ENCODE measurements at places on chromosomes 2 and 18.
A peak's percentile ranks its signal among the peaks of the same experiment; 100 is the strongest.

DNA sequence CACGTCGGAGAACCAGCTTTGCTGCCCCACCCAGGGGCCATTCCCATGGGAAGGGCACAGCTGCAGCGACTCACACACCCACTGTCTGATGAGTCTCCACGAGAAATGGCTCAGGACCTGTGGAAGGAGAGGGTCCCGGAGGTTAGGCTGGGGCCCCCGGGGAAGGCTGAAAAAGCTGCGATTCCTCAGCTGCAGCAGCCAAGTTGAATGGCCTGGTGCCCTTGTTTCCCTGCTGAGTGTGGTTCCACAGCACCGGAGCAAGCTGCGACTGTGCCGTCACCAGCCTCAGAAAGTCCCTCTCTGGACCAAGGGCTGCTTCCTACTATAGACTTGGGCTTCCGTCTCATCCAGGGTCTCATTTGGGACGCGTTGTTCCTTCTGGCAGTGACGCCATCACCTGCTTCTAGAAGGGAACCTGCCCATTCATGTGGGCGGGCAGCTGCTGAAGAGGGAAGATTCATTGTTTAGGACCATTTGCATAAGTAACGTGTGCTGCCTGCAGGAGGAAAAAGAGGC is 180.2 kb downstream of the INHBB start:
- DNase-seq, result no peak

GRCh38 chr18:36828157-36828629 is 609 bp downstream of the TPGS2 start:
- peak; percentile 72 for DNase-seq

- peak; percentile 81 for DNase-seq
Observed at GRCh38 chr2:176111309-176111663, 4.2 kb downstream of the HOXD11 start.

GRCh38 chr2:111966241-111966640 is 67.8 kb downstream of the MERTK start:
- DNase-seq, result no peak

- DNase-seq, result no peak
Observed at GRCh38 chr2:47414682-47415458, 11.9 kb downstream of the MSH2 start.

- no peak for DNase-seq
Observed at GRCh38 chr18:38961880-38962279, 1396.3 kb upstream of the CELF4 start.

DNA sequence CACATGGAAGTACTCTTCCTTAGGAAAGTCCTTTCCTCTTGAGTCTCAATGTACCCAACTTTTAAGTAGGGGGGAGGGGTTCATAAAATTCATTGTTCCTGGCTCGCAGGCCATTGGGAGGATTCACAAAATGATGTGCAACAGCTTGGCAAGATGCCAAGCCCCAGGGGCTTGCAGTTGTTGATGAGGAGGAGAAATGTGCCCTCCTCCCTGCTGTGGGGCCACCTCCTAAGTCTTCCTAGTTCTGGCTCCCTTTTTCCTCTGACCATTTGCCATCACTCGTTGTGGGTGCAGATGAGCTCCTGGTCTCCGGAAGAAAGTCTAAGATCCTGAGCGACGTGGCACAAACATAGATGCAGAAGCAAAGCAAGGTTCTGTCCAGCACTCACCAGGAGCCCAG is 435.4 kb downstream of the EIPR1 start:
- no peak for DNase-seq

- DNase-seq, result no peak
Observed at GRCh38 chr2:210946395-210946794, 390.0 kb downstream of the CPS1 start.

- peak; percentile 46 for DNase-seq
Observed at GRCh38 chr2:30373881-30374302, 73.2 kb upstream of the LCLAT1 start.

- DNase-seq, result peak; percentile 3
Observed at GRCh38 chr18:10297086-10297485, 157.3 kb upstream of the APCDD1 start.

DNA sequence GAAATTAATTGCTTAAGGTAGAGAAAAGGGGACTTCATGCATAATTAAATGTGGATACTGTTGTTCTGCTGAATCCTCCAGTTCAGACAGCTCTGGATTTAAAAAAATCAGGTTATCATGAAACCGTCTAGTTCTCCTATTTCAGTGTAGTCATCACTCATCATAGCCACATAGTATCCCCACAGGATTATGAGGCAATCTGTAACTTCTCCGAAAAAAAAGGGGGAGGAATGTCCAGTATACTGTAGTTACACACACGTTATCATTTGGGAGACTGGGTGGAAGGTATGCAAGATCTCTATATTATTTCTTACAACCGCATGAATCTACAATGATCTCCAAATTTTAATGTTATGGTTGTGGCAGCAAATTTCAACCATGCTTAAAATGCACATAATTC is 114.0 kb downstream of the HIBCH start:
- DNase-seq, result no peak

DNA sequence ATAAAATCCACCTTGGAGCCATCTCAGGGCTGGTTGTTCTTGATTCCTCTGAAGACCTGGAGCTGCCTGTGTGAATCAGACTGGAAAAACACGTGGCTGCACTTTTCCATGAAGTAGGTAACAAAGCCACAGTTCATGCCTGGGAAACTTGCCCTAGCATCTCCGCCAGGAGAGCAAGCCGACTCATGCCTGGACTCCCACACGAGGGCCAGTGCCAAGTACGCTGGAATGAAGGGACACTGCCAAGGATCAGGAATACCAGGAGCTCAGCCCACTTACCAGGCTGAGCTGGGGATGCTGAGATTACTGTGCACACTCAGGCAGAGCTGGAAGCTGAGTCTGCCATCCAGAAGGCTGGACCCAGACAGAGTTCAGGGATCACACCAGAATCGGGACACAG is 10.9 kb upstream of the FHL2 start:
- peak; percentile 97 for DNase-seq

- DNase-seq, result no peak
Observed at GRCh38 chr18:37873416-37873815, 307.8 kb upstream of the CELF4 start.

- peak; percentile 50 for DNase-seq
Observed at GRCh38 chr18:43932140-43932539, 654.9 kb upstream of the SYT4 start.

DNA sequence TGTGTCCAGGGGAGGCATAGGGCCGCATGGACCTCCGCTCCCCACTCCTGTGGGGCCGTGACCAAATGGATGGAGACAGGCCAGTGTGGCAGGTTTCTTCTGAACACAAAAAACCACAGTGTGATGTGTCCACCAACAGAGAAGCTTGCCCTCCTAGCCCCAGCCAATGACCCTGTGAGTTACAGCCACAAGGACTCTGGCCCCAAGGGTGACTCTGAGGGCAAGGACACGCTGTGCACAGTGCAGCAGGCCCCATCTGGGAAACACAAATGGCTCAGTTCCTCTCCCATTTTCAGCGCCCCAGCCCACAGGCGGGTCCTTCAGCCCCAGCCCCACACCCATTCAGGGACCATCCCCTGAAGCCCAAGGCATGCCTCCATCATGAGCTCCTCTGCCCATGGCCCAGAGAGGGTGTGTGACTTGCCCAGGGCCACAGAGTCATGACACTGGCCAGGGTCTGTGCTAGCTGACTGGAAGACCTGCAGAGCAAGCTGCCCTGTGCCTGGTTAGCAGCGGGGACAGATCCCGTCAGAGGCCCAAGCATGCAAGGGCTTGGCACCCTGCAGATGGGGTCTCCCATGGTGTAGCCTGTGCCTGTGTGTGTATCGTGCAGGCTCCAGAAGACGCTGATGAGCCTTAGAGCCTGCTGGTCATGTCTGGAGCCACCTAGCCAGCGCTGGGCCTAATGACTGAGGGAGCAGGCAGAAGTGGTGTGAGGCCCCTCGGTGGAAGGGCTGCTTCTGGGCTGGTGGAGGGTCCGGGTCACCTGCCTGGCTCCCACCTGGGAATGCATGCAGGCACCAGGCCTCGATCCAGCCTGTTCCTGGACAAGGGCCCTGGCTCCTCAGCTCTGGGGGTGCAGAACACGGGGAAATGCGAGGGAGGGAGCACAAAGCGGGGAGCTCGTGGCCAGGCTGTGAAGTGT is 47.7 kb downstream of the HS6ST1 start:
- no peak for DNase-seq

DNA sequence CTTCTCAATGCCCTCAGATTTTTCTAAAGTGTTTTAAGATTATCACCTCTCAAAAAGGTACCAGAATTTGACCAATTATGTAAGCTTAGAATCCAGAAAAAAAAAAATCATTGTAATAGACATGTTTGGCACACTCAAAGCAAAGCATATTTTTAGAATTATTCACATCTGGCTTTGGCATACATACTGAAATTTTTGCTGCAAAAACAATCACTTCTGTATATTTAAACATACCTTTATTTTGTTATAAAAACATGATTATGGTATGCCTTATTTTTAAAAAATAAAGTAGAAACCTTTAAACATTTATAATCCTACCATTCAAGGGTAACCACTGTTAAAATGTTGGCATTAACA is 143.3 kb downstream of the ESCO1 start:
- DNase-seq, result no peak

- DNase-seq, result no peak
Observed at GRCh38 chr2:143528021-143528420, 398.8 kb downstream of the ARHGAP15 start.

- DNase-seq, result no peak
Observed at GRCh38 chr18:63213331-63213900, 106.2 kb downstream of the BCL2 start.

DNA sequence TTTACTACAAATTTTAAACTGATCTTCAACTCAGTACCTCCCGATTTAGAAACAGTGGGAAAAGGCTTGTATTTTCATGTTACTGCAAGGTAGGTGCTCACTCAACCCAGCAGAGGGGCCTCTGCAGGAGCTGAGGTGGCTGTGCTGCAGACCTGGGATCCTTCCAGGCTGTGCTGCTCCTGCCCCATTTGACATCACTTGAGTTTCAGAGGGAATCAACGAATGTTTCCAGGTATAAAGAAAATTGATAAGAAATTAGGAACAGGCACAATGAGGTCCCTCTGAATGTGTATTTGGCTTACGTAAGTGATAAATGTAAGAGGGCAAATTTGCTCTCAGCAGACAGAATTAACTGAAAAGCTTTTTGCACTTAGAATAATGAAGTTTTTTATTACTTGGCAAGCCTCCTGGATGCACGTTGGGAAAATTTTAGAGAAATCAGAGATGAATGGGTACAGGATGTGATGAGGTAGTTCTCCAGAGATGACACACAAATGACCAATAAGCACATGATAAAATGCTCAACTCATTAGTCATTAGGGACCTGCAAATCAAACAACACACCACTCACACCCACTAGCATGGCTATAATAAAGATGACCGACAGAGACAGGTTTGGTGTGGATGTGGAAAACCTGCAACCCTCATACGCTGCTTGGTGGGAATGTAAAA is 114.0 kb downstream of the NOL10 start:
- peak; percentile 95 for DNase-seq

DNA sequence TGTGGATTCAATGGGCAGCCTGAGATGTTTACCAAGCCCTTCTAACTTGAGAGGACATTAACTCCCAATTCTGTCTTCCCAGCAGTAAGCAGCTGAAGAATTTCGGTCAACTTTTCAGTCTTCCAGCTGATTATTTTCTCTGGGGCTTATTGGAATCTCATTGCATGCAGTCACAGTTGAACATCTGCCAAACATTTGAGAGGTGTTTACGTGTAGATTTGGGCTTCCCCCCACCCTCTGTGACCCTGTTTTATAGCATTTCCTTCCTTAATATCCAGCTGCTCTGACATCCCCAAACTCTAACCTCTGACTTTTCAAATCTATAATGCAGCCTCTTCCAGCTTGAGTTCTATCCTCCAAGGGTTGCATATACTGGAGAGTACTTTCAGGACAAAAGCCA is 16.5 kb upstream of the VIT start:
- DNase-seq, result no peak

DNA sequence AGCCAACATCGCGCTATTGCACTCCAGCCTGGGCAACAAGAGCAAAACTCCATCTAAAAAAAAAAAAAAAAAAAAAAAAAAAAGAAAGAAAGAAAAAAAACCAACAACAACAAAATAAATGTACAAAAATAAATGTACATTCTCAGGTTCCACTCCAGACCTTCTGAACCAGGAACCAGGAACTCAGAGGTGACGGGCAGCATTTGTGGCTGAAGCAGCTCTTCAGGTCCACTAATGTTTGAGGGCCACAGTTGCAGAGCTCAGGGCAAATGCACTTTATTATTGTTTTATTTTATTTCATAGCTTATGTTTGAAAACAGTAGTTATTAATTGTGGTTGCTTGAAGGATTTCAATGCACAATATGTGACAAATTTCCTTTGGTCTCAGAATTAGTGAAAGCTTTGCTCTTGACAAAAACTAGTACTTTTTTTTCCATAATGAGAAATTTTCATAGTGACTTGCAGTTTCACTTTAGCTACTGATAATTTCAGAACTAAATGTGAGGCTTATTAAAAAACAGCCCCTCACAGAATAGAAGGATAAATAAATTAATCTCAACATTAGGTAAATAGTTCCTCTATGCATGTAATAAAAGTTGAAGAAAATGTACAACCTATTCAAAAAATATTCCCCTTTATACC is 378.4 kb upstream of the SPHKAP start:
- no peak for DNase-seq

- no peak for DNase-seq
Observed at GRCh38 chr2:65186093-65186868, 41.4 kb upstream of the ACTR2 start.

DNA sequence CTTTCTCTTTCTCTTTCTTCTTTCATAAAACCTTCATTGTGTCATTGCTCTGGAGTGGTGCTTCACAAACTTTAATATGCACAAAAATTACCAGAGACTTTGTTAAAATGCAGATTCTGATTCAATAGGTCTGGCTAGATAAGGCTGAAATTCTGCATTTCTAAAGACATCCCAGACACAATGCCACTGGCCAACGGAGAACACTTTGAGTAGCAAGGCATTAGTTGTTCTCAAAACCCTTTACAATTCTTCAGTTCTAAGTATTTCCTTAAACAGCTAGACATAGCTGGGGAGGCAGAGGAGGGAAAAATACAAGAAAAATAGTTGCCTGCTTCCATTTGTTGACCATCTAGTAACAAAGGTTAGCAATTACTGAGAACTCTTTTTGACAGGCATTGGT is 101.8 kb upstream of the PIK3C3 start:
- no peak for DNase-seq

- DNase-seq, result no peak
Observed at GRCh38 chr2:19474128-19474527, 115.7 kb upstream of the OSR1 start.

- DNase-seq, result no peak
Observed at GRCh38 chr2:118813111-118813510, 34.3 kb downstream of the EN1 start.

GRCh38 chr2:8714283-8714682 is 32.4 kb downstream of the ID2 start:
- no peak for DNase-seq
